Stimulated activated CD4-positive, alpha-beta T cell treated with anti-CD3 and anti-CD28 coated beads, Interleukin-15, amount 100 ng/mL, for 24 hours (primary cell): ENCODE measurements at places on chromosomes 13 and 19.

DNA sequence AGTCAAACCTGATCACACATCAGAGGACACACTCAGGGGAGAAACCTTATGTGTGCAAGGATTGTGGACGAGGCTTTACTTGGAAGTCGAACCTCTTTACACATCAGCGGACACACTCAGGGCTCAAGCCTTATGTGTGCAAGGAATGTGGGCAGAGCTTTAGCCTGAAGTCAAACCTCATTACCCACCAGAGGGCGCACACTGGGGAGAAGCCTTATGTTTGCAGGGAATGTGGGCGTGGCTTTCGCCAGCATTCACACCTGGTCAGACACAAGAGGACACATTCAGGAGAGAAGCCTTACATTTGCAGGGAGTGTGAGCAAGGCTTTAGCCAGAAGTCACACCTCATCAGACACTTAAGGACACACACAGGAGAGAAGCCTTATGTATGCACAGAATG, 8.2 kb upstream of the ZNF527 start:
- DNase-seq = peak; percentile 4

DNA sequence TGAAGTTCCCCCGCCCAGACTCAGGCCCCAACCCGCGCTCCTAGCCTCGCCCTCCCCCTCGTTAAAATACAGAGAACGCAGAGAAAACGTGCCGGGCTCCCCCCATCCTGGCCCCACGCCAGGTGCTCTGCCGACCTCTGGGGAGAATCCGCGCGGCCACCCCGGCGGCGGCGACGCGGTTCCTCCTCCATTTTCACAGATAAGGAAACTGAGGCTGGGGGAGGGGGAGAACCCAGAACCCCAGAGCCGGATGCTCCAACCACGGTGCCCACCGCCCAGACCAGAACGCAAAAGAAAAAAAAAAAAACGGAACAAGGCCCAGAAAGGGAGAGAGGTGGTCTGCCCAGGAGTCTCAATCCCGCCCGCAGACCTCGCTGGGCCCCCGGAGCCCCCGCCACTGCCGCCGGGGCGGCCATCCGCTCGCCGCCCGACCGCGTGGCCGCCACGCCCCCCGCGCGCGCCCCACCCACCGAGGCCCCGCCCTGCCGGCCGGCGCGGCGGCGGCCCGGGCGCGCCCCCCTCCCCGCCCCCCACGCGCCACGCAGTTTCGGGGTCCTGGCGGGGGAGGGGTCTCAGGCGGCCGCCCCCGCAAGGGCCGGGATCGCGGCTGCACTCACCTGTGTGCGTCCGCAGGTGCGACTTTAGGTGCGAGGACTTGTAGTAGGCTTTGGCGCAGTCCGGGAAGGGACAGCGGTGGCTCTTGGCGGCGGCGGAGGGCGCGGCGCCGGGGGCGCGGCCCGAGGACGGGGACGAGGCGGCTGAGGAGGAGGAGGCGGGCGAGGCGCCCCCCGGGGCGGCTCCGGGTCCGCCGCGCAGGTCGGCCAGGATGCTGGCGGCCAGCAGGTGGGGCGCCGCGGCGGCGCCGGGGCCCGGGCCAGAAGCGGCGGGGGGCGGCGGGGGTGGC, 703 bp downstream of the KLF16 start:
- peak; percentile 66 for DNase-seq

DNA sequence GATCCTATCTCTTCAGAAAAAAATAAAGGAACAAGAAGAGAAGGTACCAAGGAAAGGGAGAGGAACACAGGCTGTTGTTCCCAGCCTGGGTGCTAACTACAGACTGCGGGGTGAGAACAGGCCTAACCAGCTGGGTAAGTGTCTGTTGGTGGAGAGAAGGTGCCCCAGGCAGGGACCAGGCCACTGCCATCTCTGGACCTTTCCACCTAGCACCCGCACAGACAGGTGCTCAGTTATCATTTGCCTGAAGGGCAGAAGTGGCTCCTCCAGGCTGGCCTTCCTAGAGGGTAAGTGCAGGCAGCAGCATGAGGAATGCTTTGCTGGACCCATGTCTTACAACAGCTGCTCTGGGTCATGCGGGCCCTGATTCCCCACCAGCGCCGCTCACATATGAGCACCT, 10.1 kb downstream of the DNMT1 start:
- no peak for DNase-seq

DNA sequence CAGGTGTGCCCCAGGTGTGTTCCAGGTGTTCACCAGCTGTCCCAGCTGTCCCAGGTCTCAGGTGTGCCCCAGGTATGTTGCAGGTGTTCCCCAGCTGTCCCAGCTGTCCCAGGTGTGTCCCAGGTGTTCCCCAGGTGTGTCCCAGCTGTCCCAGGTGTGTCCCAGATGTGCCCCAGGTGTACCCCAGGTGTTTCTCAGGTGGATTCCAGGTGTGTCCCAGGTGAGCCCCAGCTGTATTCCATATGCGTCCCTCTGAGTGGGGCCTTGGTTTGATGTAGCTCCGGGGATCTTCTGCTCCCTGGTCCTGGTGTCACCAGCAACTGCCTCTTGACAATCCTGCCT, 719 bp upstream of the GRK1 start:
- no peak for DNase-seq

GRCh38 chr13:112226320-112227002, 149.7 kb upstream of the SPACA7 start:
- no peak for DNase-seq

DNA sequence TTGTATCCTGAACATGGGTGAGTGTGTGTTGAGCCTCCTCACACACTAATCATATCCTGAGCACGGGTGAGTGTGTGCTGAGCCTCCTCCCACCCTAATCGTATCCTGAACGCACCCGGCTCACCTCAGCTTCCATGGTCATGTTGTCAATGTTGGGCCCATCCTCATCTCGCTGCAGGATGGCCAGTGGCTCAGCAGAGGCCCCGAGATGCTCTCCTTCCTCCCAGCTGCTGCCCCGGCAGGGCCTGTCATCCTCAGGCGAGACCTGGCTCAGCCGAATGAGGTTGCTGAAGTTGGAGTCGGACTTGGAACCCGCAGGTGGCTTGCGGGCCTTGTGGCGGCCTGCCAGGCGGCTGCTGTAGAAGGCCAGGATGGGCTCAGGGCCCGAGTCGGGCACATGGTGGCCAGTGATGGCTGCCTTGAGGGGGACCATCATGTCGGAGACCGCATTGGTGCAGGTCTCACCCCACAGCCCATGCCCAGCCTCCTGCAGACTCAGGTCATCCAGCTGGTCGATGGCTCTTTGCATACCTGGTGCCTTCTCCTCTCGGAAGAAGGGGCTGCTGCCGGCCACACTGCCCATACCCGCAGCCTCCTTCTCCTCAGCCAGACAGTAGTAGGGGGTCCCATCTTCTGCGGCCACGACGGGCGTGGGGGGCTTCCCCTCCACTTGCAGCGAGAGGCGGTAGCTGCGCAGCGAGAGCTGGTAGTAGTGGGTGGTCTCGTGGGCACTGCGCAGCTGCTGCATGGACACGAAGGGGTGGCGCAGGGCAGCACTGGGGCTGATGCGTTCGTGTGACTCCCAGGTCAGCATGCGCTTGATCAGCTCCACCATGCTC, 9.6 kb downstream of the HIPK4 start:
- no peak for DNase-seq
